Activated naive CD4-positive, alpha-beta T cell (primary cell): ENCODE measurements at places on chromosomes 12 and 14.

DNA sequence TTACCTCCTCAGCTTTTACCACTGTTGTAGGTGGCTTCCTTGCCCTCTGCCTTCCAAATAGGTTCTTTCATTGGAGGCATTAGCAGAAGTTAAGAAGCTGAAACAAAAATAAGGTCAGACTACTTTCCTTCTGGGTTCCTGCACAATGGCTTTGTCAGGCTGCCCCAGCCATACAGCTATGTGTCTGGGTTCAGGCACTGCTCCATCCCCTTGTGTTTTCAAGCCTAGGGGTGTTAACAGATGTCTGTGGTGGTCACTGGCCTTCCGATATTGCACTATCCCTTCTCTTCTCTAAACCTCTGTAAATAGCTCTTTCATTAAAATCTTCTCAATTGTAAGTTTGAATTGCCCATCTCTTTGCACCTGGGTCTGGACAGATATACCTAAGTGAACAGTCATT lies 728.9 kb downstream of the SLC16A7 start:
- no peak for DNase-seq

DNA sequence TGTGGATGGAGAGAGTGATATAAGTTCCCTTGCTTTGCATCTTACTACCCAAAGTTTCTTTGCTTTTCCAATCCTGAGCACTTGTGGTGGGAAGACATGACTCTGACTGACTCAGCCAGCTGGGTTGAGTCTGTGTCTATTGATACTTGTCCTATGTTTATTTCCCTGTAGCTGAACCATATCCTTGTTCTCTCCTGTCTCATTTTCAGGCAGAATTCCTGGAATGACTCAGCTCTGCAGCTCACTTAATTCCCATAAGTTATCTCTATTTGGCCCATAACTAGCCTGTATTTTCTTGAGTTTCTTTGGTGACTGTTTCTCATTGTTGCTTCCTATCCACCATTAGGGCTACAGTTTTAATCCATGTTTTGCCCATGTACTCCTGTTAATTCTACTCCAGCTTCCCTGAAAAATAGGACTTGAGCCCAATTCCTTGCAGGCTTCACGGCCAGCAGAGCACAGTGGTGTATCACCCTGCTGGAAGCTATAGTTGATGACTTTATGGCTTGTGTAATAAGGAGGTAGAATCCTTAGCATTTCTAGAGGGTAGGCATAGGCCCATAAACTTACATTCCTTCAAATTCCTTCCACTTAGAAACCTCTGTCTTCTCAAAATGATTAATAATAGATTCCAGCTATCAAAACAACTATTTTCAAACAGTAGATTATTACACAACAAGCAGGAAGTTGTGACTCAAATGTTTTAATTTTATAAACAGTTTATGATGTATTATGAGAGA lies 183.1 kb downstream of the TMTC3 start:
- DNase-seq, result no peak

DNA sequence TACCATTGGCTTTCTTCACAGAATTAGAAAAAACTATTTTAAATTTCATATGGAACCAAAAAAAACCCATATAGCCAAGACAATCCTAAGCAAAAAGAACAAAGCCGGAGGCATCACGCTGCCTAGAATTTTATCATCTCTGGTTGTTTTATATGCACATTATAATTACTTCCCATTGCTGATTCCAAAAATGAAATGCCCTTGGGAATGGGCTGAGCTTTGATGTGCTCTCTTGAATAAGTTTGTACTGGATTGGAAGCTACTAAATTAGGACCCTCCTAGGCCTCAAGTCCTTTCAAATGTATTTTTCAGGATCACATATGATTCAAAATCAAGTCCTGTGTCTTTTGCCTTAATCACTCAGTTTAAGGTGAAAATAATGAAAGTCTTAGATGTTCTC lies 58.9 kb upstream of the DUSP6 start:
- DNase-seq, result no peak

GRCh38 chr14:75343911-75344310 lies 65.3 kb downstream of the FOS start:
- DNase-seq, result no peak

- DNase-seq, result no peak
Measured at GRCh38 chr14:99784508-99784907, 8.7 kb upstream of the EML1 start.

DNA sequence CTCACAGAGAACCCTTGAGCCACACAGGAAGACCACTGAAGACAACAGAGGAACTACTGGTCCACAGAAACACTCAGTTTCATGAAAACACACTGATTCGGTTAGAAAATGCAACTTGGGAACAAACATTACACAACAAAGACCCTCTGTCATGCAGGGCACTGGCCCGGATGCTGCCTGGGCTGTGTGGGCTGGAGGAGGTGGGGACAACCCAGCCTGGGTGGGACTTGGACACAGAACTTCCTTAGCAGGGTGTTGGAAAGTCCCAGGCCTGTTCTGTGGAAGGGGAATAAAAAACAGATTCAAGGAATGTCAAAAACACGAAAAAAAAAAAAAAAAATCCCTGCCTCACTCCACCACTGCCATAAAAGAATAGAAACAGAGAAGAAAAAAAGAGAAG lies 181.0 kb downstream of the MON2 start:
- DNase-seq, result no peak

GRCh38 chr14:105049753-105050550 lies 15.3 kb downstream of the GPR132 start:
- DNase-seq, result no peak

- no peak for DNase-seq
Measured at GRCh38 chr14:78498062-78498595, 328.0 kb downstream of the NRXN3 start.

- DNase-seq, result no peak
Measured at GRCh38 chr12:202081-202731, 11.8 kb downstream of the SLC6A12 start.

GRCh38 chr12:50187084-50187900 lies 20.1 kb upstream of the CERS5 start:
- no peak for DNase-seq

GRCh38 chr12:1466481-1467154 lies 127.8 kb downstream of the FBXL14 start:
- DNase-seq, result no peak

DNA sequence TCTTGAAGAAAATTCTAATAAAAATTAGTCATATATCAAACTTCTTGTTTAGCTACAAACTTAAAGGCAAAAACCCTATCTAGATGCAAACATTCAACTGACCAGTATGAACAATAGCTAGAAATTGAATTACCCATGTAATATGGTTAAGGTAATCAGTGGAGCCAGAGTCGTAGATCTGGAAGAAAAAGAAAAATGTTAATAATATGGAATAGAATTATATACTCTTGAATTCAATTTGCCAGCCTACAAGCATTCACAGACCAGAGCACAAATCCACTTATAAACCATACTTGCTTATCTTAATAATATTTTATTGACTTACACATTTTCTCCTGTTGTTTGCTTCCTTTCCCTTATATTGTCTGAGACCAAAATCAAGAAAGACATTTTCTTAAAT lies 7.7 kb upstream of the HEATR5A start:
- no peak for DNase-seq

DNA sequence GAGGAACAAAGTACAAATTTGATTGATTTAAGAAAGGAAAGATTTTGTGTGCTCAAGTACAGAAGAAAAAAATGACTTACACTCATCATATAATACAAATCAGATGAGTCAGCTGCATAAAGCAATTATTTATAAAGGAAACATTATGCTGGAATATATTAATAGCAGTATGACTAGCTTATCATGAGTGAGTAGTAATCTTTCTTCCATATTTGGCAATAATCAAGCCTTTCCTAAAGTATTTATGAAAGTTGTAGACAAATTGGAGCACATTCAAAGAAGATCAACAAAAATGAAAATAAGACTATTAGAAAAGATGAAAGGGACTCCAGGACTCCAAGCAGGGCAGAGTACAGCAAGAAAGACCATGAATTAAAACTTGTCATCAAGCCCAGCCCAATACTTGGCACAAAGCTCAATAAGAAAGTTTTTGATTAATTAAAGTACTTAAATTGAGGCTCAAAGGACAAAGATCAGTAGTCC lies 32.8 kb downstream of the CCER1 start:
- no peak for DNase-seq

DNA sequence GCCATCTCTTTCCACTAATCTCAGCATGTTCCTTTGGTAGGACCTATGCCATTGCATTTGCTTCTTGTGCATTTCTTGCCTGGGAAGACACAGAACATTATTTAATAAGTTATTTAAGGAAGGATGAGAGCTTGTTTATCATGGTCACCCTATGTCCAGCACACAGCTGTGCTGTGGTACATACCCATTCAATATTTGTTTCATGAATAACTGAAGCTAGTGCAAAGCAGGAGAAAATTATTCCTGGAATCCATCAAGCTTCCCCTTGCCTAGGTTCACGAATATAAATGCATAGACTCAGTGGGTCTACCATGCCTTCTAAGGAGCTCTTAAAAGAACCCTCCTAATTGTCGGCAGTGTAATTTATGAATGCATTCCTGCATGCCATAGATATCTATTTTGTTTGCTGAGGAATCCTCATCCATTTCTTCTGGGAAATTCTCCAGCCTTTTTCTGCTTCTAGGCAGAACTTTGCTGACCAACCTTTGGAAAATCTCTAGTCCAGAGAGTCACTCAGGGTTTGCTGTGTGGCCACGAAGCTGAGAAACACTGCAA lies 599.8 kb upstream of the TMEM132C start:
- DNase-seq, result no peak

GRCh38 chr14:40386433-40386832 lies 954.2 kb upstream of the FBXO33 start:
- no peak for DNase-seq

DNA sequence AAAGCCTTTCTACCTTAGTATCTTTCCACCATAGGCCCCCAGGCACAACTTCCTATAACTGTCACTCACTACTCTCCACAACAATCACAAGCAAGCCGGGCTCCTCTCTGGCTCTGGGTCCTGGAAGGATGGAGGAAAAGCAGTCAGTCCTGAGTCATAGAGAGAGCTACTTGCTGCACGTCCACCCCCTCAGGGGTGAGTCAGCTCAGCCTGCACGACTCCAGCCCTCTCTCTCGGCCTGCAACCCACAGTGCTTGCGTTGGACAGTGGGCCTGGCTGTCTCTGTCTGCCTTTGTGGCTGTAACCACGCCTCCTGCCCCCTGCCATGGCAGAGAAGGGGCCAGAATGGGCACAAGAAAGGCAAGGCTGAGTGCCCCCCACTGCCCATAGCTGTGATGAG lies 154.1 kb upstream of the FKBP4 start:
- DNase-seq, result no peak

GRCh38 chr14:90780519-90780918 lies 35.7 kb downstream of the TTC7B start:
- DNase-seq, result no peak

- DNase-seq, result no peak
Measured at GRCh38 chr12:103518899-103519298, 23.1 kb upstream of the C12orf42 start.

DNA sequence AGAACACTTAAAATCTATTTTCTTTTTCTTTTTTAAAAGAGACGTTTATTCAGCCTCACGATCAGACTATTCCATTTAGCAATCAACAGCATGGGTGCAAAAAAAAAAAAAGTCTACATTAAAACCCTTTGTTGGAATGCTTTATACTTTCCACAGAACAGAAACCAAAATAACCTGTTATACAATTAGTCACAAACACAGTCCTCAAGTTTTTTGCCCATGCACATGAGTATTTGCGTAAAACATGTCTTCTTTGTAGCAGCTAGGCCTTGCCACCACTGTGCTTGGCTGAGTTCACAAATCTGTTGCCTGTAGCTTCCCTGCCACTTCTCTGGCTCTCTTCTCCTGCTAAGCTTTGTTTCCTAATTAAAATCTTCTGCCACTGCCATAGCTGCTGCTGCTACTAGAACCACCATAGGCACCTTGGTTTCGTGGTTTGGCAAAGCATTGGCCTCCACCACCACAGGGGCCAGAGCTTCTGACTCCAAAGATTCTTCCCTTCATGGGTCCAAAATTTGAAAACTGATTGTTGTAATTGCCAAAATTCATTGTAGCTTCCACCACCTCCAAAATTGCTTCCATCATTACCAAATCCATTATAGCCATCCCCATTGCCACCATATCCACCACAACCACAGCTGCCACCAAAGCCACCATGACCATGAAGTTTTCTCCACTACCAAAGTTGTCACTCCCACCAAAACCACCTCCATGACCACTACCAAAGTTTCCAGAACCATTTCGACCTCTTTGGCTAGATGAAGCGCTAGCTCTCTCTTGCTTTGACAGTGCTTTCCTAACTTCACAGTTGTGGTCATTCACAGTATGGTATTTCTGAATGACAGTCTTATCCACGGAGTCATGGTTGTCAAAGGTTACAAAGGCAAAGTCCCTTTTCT lies 38.1 kb downstream of the KLRG1 start:
- no peak for DNase-seq

DNA sequence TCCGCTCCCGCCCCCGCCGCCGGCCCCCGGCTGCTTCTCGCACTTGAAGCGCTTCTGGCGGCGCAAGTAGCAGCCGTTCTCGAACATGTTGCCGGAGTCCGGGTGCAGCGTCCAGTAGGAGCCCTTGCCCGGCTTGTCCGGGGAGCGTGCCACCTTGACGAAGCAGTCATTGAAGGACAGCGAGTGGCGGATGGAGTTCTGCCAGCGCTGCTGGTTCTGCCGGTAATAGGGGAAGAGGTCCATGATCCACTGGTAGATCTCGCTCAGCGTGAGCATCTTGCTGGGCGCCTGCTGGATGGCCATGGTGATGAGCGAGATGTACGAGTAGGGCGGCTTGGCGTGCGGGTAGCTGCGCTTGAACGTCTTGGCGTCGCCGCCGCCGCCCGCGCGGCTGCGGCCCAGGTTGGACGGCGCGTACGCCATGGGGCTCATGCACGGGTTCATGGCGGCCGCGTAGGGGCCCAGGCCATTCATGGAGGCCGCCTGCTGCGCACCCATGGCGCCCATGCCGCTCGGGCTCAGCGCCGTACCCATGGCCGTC lies 3.0 kb downstream of the FOXA1 start:
- DNase-seq, result no peak

- no peak for DNase-seq
Measured at GRCh38 chr12:31249356-31249755, 76.6 kb downstream of the SINHCAF start.

DNA sequence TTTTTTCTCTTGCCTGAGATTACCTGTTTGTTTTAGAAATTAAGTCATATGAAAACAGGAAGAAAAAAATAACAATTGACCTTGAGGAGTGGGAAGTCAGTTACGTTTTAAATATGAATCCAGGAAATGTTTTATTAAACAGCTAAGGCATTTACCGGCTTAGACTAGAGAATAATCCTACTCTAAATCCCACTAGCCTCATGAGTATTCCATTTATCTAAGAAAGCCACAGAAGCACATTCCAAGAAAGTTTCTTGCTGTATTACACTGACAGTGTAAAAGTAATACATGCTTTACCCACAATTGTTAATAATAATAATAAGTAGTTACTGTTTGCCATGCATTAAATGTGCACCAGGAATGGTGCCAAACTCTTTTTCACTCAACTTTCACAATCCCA lies 90.9 kb downstream of the BMP4 start:
- no peak for DNase-seq

GRCh38 chr12:62903151-62903550 lies 31.8 kb downstream of the PPM1H start:
- no peak for DNase-seq

- no peak for DNase-seq
Measured at GRCh38 chr12:53967421-53967925, 5.5 kb upstream of the HOXC11 start.
